NCI-H526 treated with DMSO at 0.1 percent for 48 hours (cell line): ENCODE measurements at places on chromosomes 2 and 18.

DNA sequence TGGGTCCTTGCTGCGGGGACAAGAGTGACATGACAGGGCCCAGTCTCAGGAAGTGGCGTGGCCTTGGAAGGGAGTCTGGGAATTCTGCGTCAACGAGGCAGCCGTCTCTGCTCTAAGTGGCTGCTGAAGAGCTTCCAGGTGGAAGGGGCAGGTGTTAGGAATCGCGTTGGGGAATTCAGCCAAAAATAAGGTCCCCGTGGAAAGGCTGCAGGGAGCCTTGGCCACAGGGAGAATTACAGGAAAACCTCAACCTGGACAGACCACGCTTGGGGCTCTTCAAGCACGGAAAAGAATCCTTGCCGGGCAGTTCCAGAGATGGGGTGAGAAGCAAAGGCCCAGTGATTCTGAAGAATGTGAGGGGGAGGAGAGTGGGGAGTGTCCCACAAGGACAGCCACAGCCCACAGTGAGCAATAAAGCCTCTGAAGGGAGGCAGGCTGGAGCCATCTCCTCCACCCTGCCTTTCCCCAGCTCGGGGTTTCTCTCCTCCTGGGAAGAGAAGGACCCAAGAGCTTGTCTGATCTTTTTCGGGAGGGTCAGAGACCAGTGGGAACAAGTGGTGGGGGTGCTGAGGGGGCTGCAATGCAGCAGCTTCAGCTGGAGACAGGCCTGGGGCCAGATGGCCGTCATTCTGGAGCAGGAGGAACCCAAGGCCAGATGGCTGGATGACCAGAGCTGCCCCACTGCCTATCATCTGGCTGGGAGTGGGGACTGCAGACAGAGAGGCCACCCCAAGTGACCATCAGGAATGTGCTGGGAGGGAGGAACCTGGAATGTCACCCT lies 106.4 kb upstream of the SMAD2 start:
- no peak for DNase-seq

- no peak for DNase-seq
These were observed 11.3 kb upstream of the AGXT start for GRCh38 chr2:240857039-240858008.

GRCh38 chr2:113005030-113005509 lies at the start of gene IL36A:
IL36A (plus strand) TSS chr2:113005459; CDS start chr2:113005872, 413 bp downstream.
- DNase-seq = no peak

- DNase-seq = no peak
These were observed 48.2 kb downstream of the RPL37A start for GRCh38 chr2:216546641-216547403.

GRCh38 chr18:26702086-26702485 lies 153.7 kb upstream of the KCTD1 start:
- no peak for DNase-seq

DNA sequence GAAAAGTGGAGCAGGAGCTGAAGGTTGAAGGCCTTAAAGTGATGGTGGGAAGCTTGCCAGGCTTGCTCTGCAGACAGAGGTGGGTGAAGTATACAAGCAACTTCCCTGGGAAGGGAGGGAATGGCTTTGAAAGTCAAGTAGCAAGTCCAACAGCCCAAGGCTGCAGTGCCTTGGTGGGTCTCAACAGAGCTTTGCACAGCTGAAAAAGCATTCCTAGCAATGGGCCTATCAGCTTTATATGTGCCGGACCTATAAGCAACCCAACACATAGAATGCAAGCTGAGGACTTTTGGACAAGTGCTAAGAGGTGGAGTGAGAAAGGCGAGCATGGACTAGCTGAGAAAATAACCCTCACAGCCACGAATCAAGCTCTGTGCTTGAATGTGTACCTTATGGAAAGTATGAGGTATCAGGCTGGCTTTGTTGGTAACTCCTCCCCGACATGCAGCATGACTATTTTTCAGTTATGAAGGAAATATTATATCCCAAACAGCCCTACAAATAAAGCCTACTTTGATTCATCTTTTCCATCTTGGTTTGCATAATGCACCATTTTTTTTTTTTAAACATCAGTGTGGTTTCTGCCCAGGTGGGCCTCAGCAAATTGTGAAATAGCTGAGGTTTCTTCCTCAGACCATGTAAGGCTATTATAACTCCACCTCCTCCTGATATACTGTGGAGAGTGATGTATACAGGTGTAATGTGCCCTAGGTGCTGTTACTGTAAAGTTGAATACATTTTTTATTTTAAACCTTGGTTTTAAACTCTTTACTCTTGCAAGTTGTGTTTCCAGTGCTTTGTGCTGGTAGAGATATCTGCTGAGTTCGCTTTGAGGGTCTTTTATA lies 241.4 kb upstream of the CXCR4 start:
- no peak for DNase-seq

- no peak for DNase-seq
These were observed 251.1 kb upstream of the SMIM21 start for GRCh38 chr18:75678627-75679026.

DNA sequence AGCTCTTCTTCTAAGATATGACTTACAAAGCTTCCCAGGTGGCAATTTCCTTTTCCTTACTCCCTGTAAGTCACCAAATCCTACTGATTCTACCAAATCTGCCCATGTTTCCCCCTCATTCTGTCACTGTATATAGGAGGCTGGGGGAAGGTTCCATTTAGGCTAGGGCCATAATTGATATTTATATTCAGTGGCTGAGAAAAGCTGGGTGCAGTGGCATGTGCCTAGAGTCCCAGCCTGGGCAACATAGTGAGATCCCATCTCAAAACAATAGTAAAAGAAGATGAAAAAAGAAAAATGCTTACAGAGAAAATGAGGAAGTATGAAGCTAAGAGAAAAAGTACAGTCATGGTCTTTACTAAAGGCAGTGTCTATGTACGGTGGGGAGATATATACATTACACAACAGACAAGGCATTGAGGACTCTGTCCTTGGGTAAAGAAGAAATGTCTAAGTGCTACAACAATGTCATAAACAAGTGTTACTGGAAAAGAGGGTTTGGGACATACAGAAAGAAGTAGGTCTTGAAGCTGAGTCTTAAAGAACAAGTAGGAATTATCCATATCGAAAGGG lies 4.8 kb downstream of the CWC22 start:
- DNase-seq = no peak

DNA sequence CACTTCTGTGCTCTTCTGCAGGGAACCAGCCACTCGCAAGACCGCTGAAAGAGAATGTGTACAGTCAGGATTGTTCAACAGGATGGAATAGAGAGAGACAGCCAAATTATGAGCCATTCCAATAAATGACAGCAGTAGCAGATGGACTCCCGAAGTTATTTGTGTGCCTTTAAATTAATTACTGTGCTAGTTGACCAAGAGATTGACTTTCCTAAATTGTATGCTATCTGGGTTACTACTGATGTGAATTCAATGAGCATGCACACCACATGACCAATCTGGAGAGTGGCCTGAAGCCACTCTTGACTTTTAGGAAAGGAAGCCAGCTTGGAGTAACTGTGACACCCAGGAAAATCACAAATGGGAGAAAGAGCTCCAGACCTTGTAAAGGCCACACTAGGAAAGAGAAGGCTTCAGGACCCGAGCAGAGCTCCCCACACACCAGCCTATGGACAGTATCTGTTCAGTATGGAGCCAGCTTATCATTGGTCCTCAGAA lies 52.8 kb downstream of the CHMP3 start:
- no peak for DNase-seq

DNA sequence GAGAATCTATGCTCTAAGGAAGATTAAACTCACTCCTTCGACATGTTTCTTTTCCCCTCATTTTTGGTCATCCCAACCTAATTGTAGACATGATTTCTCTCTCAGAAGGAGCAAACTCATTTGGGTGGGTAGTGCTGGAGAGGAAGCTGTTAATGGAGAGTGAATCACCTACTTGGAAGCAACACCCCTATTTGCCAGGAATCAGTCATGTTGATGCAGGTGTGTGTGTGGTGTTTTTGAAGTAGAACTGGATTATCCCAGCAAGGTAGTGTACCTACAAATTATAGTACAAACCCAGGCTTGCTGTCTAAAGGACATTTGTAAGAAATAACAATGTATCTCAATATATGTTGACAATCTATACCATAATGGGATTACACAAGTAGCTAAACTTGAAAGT lies 186.4 kb downstream of the EPHA4 start:
- DNase-seq = no peak

DNA sequence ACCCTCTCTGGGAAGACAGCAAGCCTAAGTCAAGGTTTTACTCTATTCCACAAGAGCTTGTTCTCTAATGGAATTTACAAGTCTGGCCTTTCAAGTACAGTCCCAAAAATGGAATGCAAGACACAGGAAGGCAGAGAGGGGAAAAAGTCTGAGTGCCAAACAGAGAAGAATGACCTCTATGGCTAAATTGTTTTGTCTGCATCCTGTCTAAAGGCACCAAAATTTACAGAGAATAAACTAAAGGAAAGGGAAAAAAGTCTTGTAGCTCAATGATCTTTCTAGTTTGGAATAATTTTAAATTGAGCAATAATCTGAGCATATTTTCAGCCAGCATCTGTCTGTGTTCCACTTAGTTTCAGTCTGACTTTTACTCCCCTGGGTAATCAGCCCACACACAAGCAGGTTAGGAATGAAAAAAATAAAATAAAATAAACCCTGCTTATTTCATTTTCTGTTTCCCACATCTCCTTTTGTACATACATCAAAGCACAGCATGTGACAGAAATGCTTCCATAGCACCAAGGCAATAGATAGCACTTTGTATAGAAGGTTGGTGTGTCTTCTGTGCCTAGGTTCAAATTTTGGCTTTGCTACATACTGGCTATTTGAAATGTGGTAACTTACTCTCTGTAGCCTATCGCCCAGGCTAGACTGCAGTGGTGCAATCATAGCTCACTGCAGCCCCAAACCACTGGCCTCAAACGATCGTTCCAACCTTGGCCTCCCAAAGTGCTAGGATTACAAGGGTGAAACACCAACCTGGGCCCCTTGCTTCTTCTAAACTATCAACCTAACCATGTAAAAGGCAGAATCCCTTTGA lies 105.1 kb downstream of the SLC8A1 start:
- DNase-seq = no peak

- DNase-seq = peak; percentile 15
These were observed 24.1 kb downstream of the PSMG2 start for GRCh38 chr18:12726774-12727550.

DNA sequence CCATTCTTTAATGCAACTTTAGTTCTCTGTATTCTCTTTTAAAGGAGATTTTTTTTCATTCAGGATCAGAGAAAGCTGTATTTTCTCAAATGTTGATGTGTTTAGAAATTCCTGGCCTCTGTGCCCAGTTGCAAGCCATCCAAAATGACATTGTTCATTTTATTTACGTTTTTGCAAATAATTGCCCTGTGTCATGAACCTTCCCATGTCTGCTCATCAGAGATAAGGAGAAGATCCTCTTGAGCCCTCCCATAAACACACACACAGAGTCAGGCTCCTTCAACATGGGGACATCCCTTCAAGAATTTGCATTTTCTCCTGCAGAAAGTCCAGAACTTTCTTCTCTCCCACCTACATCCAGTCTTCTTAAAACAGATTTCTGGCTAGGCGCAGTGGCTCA lies 258.8 kb downstream of the GBX2 start:
- no peak for DNase-seq

GRCh38 chr2:224360801-224361251 lies 41.1 kb downstream of the FAM124B start:
- DNase-seq = no peak

DNA sequence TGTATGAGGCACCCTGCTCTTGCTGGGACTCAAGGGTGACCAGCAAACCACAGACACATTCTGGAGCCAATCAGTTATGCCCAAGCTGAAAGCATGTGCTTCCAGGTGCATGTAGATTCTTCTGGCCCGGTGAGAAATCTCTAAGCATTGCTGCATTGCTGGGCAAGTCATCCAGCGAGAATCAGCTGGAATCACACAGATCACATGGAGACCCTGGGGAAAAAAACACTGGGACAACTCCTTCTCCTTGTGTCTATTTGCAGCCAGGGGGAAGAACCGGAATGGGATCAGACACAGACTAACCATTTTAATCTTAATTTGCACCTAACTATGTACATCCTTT lies 119.7 kb upstream of the KLF7 start:
- DNase-seq = no peak

GRCh38 chr18:74139888-74140287 lies 7.7 kb downstream of the FBXO15 start:
- no peak for DNase-seq

GRCh38 chr2:74077636-74078035 lies 70.1 kb downstream of the BOLA3 start:
- no peak for DNase-seq

GRCh38 chr2:102025583-102026267 lies 34.0 kb downstream of the IL1R2 start:
- DNase-seq = no peak

DNA sequence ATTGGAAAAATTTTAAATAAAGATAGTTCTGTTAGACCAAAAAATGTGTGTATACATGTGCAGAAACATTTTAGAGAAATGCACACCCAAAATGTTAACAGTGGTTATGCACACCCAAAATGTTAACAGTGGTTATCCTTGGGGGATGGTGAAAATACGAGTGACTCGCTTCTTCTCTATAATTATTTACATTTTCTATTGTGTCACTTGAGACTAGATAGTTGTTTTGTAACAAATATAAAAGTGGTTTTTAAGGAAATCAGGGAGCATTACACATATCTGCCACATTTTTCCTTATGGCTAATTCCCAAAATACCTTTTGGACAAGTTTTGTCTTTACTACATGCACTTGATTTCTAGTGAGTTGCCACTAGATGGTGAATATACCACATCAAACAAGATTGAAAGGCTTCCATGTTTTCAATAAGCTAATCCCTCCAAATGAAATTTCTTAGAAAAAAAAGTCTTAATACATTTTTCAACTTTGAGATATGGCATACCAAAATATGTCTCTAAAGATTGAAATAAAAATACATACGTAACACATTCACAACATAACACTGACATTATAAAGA lies 9.0 kb upstream of the HIBCH start:
- no peak for DNase-seq

- no peak for DNase-seq
These were observed 203.0 kb downstream of the PARD3B start for GRCh38 chr2:204748286-204748685.

DNA sequence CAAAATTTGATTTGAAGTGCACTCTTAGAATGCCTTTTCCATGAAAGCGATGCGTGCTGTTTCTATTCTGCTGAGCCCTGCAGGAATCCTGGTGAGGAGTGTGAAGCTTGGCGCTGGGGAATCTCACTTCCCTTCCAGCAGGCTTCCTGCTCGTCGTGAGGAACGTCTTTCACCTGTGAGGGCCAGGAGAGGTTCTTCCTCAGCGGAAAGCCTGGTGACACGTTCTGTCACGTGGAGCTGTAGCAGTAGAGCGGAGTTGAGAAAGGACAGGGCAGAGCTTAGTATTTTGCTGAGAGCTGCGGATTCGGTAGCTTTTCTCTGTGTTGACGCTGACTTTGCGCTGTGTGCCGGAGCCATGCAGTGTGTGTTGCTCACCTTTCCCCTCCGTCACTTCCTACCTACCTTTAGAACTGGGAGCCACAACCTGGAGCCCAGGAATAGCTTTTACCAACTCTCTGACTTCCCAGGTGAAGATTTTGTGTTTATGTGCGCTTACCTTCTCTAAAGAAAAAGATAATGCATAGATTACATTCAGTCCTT lies 294.8 kb downstream of the PTGR3 start:
- no peak for DNase-seq
